Stimulated activated CD4-positive, alpha-beta T cell treated with anti-CD3 and anti-CD28 coated beads, Interleukin-15, amount 100 ng/mL, for 1 hour (primary cell): ENCODE measurements at places on chromosomes 4 and X.

DNA sequence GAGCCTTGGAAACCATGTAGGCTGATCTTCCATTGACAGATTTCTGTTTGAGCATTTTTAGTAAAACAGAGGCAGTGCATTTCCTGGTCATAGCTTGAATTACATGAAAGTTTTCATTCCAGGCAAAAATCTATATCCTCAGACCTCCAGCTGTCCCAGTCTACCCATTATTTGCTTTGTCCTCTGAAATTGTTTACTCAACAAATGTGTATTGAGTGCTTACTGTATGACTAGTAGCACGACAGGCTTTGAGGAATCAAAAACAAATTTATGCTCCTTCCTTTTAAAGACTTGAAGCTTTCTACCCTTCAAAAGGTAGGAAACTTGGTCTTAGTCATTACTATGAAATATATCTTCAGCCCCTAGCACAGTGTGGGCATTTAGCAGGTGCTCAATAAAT, 307.9 kb upstream of the IGFBP7 start:
- DNase-seq = no peak

- no peak for DNase-seq
These were observed 161.2 kb upstream of the WDFY3 start for GRCh38 chr4:85127653-85128052.

GRCh38 chr4:89397441-89397840, 89.8 kb upstream of the GPRIN3 start:
- DNase-seq = no peak

DNA sequence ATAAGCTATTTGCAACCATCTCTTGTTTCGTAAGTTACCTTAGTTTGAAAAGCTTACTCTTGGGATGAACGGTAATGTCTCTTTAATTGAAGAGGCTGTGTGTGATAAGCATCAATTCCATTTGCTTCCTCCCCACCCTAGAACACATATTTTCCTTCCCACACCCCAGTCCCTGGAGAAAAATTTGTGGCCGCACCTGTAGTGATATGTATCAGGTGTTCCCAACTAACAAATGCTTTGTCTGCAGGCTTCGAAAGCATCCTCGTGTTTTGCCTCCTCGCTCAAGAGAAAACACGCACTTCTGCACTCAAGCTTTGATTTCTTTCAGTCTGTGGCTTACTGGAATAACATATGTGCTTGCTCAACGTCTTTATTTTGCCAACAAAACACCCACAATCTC, 143.8 kb upstream of the OTUD4 start:
- DNase-seq = no peak

DNA sequence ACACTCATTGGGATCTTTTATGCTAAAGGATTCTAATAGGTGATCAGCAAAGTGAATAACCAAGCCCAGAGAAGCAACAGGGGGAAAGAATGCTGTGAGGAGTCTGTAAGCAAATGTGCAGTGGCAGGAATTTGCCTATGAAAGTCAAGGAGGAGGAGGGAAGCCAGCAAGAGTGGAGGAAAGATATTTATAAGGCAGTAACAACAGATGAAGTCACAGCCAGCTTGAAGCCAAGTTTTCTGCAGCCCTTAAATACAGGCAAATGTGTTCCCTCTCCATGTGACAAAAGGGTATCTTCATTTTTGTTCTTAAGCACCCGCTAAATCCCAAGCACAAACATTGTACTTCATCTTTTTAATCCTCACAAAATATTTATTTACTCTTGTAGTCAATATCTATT, 275.0 kb upstream of the CLNK start:
- no peak for DNase-seq

DNA sequence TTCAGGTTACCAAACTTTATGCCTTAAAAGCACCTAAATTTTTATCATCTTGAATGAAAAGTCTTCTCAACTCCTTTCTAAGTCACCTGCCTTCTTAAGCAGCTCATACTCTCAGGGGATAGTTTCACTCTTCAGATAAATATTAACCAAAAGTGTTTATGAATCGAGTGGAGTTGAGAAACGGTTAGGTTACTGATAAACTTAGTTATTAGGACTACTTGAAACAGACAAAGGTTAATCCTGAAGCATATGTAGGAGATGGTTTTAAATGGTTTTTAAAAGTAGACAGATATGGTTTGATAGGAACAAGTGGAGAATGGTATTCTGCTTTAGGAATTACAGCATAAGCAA, 32.8 kb downstream of the CLDN22 start:
- DNase-seq = no peak

DNA sequence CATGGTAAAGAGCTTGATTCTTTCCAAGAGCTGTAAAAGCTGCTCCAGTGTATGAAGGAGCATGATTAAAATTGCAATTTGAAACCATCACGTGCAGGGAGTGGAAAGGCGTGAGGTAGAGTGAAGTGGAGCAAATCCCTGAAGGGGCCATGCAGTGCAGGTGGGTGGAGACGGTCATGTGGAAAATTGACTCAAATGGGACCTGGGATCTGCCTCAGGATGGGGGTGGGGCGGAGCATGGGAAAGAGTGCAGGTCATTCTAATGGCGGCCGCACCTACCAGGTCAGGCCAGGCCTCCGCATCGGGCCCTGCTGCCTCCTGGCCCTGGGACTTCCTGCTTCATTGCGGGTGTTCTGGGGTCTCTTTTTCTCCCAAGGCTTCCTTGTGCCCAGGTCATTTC, 25.3 kb upstream of the TRIM60 start:
- no peak for DNase-seq

DNA sequence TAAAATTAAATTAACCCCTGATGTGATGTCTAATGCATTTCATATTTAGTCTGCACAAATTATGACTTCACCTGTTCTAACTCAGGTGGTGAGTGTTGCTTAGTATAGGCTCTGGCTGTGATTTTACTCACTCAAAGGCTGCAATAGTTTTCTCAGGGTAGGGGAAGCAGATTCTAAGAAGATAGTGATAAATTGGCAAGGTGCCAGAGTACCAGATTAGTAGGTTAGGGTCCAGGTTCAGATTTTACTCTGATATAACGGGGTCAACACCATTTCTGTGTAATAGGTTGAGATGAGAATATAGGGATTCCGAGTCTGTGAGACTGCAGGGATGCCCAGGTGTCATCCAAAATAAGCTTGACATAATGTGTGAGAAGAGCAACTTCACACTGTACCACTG, 1049.6 kb downstream of the STIM2 start:
- no peak for DNase-seq

- DNase-seq = no peak
These were observed 177.1 kb downstream of the BMPR1B start for GRCh38 chr4:94934864-94935263.
